Hematopoietic multipotent progenitor cell (in vitro differentiated cells): ENCODE measurements at places on chromosomes 11 and 22.
A peak's percentile ranks its signal among the peaks of the same experiment; 100 is the strongest.

DNA sequence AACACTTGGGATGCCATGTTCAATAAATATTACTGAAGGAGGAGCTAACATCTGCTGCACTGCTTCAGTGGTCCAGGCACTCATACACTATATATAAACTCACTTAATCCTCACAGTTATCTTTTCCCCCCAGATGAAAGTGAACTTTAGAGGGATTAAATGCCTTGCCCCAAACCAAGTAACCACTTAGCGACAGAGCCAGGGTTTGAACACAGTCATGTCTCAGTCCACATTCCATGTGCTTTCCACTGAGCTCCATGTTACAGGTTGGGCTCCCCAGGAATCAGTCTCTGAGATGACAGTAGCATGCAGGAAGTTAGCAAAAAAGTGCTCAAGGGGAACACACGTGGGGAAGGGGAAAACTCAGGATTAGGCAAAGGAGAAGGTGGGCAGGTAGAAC lies 59.3 kb downstream of the ENDOD1 start:
- DNase-seq, result no peak

DNA sequence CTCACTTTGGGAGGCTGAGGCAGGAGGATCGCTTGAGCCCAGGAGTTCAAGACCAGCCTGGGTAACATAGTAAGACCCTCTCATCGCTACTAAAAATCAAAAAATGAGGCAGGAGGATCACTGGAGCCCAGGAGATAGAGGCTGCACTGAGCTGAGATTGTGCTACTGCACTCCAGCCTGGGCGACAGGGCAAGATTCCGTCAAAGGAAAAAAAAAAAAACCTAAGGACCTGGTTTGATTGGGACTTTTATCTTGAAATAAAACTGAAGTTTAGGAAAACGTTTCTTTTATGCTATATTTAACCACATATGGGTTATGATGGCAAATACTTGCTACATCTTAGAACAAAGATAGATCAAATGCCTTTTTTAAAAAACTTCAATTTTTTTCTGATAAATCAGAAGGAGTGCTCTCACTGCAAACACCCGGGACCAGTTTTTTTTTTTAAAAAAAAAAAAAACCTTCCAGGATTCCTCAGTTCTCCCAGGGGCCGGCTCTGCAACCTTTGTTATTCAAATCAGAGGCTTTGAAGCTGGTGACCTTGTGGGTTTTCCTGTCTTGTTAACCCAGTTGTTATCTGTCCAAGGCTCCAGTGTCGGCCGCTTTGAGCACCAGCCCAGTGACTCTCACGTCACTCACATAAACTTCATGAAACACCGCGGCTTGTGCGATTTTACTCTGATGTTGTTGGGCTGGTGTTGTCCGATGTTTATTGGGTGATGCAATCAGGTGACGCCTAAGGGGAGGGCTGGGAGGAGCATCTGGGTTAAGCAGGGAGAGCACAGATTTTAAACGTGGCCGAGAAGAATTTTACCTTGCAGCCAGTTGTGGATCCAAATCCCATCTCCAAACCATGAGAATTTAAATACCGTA lies 24.7 kb upstream of the SLC22A12 start:
- peak; percentile 33 for DNase-seq

DNA sequence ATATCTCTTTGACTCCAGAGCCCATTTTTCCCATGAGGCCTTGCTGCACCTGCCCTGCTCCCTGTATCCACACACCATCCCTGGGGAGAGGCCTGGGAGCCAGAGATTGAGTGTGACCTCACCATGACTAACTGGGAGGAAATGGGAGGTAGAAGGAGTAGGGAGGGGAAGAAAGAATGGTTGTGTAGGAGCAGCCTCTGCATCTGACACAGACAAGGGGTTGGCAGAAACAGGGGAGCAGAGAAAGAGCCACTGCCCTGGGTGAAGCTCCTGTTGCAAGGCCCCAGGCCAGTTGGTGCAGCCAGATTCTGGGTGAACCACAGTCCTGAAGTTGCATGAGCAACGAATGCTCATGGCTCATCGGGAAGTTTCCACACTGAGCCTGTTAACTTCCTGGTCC lies 32.4 kb downstream of the POU2F3 start:
- no peak for DNase-seq

DNA sequence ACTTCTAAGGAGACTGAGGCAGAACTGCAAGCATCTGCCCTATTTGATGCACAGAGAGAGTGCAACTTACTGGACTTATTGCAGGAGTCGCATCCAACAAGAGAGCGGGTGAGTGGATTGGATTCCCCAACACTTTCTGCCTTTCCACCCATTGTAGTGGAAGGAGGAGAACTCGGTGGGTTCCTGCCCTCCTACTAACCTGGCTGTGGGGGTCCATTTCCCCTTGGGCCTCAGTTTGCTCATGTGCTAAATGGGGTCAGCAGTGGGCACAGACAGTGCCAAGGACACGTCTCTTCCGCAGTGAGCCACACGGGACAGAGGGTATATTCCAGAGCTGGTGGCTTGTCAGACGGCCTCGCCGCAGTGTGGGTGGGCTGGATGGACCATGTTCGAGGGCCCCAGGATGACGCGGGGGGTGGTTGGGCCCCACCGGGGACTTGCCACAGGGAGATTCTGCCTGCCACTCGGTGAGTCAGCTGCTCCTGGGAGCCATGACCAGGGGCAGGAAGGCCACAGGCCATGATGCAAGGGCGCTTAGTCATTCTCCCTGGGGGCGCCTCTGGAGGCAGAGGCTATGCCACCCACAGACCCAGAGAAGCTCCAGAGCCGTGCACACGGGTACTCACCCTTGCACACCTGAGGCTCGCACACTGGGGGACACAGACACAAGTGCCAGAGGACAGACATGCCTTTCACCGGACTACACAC lies 8.2 kb downstream of the ALX4 start:
- DNase-seq, result no peak

DNA sequence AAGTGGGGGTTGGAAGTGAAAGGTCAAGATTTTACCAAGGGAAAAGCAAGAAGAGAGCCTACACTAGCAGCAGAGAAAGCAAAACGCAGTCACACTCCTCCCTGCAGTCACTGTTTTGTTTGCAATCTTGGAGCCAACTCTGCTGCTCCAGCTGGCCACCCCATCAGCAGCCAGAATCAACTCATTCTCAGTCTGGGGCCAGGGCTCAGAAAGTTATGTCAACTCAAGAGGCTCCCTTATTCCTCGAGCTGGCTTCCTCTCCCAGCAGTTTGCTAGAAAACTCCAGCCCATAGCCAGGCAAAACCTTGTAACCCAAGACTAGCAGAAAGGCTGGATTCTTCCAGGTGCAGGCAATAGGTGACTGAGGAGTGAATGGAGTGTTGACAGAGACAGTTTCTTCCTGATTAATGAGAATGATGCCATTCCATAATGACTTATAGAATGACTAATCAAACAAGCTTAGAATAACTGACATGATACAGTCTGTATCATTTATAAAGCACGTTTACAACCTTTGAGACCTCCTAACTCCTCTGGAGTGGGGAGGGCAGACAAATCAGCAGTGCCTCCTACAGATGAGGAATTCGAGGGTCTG lies 53.4 kb downstream of the P4HA3 start:
- DNase-seq, result no peak

GRCh38 chr11:102929972-102930371 lies 25.6 kb downstream of the MMP13 start:
- DNase-seq, result no peak

DNA sequence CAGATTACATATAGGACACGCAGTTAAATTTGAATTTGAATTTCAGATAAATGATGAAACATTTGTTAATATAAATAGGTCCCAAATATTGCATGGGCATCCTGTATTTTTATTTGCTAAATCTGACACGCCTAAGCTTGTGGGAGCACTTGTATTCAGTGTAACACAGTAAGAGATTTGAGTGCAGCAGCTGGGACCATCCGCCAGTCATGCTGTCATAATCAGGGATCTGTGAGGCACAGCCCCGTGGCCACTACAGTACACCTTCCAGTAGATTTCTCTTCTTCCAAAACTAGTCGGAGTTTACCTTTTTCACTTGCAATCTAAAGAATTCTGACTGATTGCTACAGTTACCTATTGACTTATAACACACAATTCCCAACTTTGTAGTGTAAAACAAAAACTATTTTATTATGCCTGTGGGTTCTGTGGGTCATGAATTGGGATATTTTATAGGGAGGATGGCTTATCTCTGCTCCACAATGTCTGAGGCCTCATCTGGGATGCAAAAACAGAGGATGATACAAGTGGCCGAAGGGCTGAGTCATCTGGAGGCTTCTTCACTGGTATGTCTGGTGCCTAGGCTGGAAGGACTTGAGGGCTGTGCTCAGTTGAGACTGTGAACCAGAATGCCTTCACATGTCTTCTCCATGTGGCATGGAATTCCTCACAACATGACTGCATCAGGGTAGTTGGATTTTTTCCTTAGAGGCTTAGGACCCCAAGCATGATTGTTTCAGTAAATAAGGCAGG lies 74.1 kb downstream of the PRSS23 start:
- DNase-seq, result no peak

GRCh38 chr22:41739576-41739975 lies 40.3 kb downstream of the MEI1 start:
- no peak for DNase-seq

GRCh38 chr22:49232319-49233067 lies 595.2 kb downstream of the BRD1 start:
- DNase-seq, result no peak

GRCh38 chr22:19889951-19890350 lies 35.3 kb upstream of the GNB1L start:
- DNase-seq, result no peak

DNA sequence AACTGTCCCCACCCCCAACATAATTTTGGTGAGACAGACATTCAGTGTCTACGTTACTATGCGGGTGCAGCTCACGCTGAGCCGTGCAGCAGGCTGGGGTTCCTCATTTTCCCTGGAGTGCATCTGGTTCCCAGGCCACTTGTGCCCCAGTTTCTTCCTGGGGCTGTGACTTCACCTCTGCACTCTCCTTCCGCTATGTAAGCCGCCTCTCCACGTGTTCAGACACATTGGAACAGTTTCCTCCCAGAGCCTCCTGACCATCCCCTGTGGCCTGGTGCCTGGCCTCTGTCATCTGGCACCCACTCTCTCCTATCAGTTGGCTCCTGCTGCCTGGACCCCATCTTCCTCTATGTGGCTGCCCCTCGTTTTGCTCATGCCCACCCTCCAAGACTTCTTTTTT lies 46.2 kb upstream of the A4GALT start:
- DNase-seq, result no peak

DNA sequence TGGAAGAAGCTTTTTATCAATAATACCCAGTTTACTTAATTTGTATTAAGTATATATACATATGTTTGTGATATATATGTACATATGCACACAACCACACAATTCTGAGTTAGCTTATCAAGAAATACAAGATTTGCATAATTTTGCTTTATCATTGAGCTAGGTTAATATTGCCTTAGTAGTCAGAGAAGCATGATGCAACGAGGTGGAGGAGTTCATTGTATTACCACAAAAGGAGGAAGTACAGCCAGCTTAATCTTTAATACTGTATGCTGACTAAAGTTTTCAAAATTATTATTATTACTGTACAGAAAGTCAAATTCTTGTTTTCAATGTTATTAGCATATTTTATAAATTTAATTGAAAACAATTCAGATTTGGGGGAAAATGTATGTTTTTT lies 278.4 kb upstream of the PDGFD start:
- DNase-seq, result no peak
